ENCODE measurements at places on chromosomes 13 and 19. TPM values are rescaled to one million over a fixed set of nuclear protein-coding genes. Genes with fewer than 3 reads are reported as not detected.

PSG6 gene
- 0.85 TPM for total RNA-seq

CASP14 gene
- total RNA-seq: not detected

TUBB4A gene
- total RNA-seq: 1.1 TPM

ZNF20 gene
- total RNA-seq: 7.0 TPM

SLC1A6 gene
- total RNA-seq: not detected

PNPLA6 gene
- total RNA-seq: 80.3 TPM

ANKRD24 gene
- 2.3 TPM for total RNA-seq

PRDX2 gene
- total RNA-seq: 196 TPM

CPB2 gene
- not detected for total RNA-seq

SHD gene
- total RNA-seq: not detected

CYP2A7 gene
- total RNA-seq: not detected

DACH1 gene
- under 0.01 TPM for total RNA-seq

LINGO3 gene
- not detected for total RNA-seq

ZGLP1 gene
- 1.1 TPM for total RNA-seq

ADAT3 gene
- 1.3 TPM for total RNA-seq

SERTAD3 gene
- total RNA-seq: 20.6 TPM

YJU2 gene
- total RNA-seq: 16.1 TPM

TMEM150B gene
- not detected for total RNA-seq

ATXN8OS gene
- total RNA-seq: not detected

SMIM24 gene
- not detected for total RNA-seq

CACNG6 gene
- total RNA-seq: 1.7 TPM

ADAMTSL5 gene
- total RNA-seq: 1.9 TPM

PHLDB3 gene
- 10.5 TPM for total RNA-seq

CADM4 gene
- total RNA-seq: 4.2 TPM

LILRA2 gene
- total RNA-seq: not detected

KIR2DL1 gene
- not detected for total RNA-seq

CELF5 gene
- total RNA-seq: not detected

GIPC3 gene
- total RNA-seq: not detected

PPFIA3 gene
- 1.7 TPM for total RNA-seq

ZNF829 gene
- 4.2 TPM for total RNA-seq

OR4F17 gene
- total RNA-seq: not detected

CEACAM8 gene
- total RNA-seq: not detected

CILP2 gene
- total RNA-seq: 0.28 TPM

ZNF835 gene
- 1.7 TPM for total RNA-seq

RFPL4A gene
- not detected for total RNA-seq

RCBTB1 gene
- total RNA-seq: 21.4 TPM

LAIR1 gene
- total RNA-seq: 0.19 TPM

ZNF730 gene
- total RNA-seq: 0.85 TPM

COX7A1 gene
- total RNA-seq: 70.5 TPM

ASF1B gene
- 1.4 TPM for total RNA-seq

ZNF766 gene
- 14.7 TPM for total RNA-seq

LMTK3 gene
- not detected for total RNA-seq

CYP4F12 gene
- not detected for total RNA-seq

ZNF324 gene
- 11.8 TPM for total RNA-seq

PODNL1 gene
- total RNA-seq: 0.58 TPM

PTH2 gene
- total RNA-seq: not detected

SELENOV gene
- not detected for total RNA-seq

TMEM145 gene
- total RNA-seq: under 0.01 TPM

KIR3DL1 gene
- not detected for total RNA-seq

PRR36 gene
- not detected for total RNA-seq

ACP5 gene
- total RNA-seq: 3.1 TPM

SMAD9 gene
- 4.8 TPM for total RNA-seq

GPR18 gene
- total RNA-seq: not detected

MCEMP1 gene
- not detected for total RNA-seq

FXYD5 gene
- 11.8 TPM for total RNA-seq

TMEM59L gene
- 0.96 TPM for total RNA-seq

CYP2S1 gene
- 1.3 TPM for total RNA-seq

GFY gene
- not detected for total RNA-seq
